SK-MEL-5 (cell line): ENCODE measurements at places on chromosomes 2 and 18.

GRCh38 chr2:208413931-208414330 is 7.3 kb downstream of the PTH2R start:
- no peak for DNase-seq

DNA sequence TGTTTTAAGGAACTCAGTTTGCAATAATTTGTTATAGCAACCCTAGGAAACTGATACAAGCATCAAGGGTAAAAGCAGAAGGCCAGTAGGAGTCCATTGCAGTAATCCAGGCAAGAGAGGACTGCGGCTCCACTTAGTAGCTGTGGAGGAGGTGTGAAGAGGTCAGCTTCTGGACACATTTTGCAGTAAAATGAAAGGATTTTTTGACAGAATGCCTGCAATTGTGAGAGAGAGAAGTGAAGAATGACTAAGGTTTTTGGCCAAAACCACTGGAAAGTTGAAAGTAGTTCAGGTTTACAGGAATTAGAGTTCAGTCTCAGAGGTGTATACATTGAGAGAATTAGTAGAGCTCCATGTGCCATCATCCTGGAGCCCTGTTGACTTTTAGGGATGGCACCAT is 129.5 kb downstream of the RHBDD1 start:
- no peak for DNase-seq

GRCh38 chr2:20604951-20605381 is 45.9 kb downstream of the HS1BP3 start:
- no peak for DNase-seq

DNA sequence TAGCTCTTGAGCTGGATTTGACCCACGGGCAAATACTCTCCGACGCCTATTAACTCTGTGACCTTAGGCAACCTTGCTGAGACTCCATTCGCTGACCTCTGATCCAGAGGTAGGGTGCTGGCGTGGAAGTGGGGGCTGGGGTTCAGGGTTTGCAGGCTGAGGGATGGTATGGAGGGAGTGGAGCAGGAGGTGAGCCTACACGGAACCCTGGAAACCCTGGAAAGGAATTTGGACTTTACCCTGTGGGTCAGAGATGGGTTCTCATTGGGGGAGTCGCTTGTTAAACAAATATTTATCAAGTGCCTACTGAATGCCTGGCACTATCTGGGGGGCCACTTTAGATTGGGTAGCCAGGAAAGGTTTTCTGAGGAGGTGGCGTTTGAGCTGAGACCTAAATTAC is 58.2 kb upstream of the FZD7 start:
- DNase-seq = no peak

GRCh38 chr18:79552140-79552631 is 127.4 kb upstream of the CTDP1 start:
- DNase-seq = no peak

DNA sequence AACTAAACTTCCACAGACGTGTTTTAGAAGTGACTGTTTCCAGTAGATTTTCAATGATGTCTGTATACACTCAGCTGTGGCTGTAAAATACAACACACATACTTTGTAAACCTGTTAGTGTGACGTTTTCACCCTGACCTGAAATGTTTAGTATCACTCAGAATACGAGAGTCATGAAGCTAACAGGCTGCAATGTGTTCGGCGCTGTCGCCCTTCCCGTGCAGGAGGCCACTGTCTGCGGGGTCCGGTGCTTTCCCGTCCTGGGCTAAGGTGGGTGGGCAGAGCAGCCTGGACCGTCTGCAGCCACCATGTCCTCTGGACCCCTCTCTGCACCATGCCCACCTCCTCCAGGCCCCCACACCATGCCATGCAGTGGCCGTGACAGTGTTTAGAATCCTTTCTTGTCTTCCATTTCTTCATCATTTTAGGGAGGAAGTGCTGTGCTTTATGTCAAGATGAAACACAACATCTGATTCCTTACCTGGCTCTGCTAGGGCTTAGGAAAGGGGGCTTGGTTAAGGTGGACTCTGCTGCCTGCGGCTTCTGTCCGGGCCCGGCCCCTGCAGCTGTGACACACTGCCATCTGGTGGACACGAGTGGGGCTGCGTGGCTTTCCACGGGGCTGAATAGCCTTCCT is 53.8 kb upstream of the RBM44 start:
- peak; percentile 70 for DNase-seq

DNA sequence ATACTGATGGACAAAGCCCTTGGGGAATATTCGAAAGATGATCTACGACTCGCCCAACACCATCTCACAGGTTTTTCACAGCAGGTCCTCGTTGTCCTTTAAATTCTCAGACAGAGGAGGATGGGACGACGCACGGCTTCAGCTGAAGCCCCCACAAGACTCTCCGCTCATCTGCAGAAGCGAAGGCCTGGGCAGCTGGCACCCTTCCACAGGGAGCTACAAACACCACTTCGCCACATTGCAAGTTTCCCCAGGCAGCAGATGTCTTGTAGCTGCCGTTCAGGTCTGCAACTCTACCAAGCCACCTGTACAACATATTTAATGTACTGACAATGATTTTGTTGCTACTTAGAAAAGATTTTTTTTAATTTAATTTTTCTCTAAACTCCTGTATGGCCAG is 642.9 kb downstream of the ZEB2 start:
- no peak for DNase-seq

GRCh38 chr2:82795446-82795845 is 1663.6 kb downstream of the SUCLG1 start:
- DNase-seq = peak; percentile 50

GRCh38 chr2:143355870-143356269 is 226.7 kb downstream of the ARHGAP15 start:
- no peak for DNase-seq

DNA sequence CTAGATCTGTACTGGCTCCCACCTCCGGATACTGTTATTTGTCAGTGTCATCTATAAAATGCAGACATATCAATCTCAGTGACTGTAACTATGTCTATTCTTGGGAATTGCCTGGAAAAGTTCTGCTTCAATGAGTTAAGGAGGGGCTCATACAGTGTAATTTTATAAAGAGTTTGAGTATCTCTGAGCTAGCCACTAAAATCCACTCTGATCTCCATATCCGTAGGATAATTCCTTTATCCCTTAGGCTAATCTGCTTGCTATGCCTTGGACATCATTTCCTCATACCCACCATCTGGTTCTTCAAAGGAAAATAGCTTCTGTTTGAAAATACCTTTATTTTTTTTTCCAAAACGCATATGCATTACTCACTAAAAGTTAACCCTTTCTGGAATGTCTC is 863.2 kb downstream of the SUCLG1 start:
- no peak for DNase-seq

GRCh38 chr2:241873803-241874110 is 4.2 kb downstream of the RTP5 start:
- DNase-seq = no peak

- no peak for DNase-seq
These were observed 186.2 kb upstream of the REG3G start for GRCh38 chr2:78839259-78839658.

GRCh38 chr2:191687867-191688266 is 9.9 kb downstream of the NABP1 start:
- no peak for DNase-seq

DNA sequence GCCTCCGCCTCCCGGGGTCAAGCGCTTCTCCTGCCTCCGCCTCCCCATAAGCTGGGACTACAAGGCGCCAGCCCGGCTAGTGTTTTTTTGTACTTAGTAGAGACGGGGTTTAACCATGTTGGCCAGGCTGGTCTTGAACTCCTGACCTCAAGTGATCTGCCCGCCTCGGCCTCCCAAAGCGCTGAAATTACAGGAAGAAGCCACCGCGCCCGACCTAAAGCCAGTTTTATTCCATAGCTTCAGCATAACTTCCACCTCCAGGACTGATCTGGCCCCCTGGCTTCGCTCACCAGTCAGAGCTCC is 783 bp upstream of the TXNL4A start:
- DNase-seq = no peak

DNA sequence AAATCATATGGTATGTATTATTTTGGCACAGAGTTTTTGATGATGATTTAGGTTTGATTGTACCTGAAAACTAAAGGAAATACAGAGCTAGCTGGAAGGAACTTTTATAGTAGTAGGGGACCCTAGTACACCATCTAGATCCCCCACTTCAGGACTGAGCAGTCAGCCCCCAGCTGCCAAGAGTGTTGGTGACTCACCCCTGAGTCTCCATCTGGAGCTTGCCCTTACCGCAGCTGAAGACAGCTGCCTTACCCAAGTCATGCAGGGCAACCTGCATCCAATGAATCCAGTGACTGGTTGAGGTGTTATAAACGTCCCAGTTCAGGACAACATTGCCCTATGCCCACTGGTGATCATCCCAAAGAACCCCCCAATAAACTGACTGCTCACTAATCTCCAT is 15.3 kb downstream of the PMS1 start:
- DNase-seq = no peak

DNA sequence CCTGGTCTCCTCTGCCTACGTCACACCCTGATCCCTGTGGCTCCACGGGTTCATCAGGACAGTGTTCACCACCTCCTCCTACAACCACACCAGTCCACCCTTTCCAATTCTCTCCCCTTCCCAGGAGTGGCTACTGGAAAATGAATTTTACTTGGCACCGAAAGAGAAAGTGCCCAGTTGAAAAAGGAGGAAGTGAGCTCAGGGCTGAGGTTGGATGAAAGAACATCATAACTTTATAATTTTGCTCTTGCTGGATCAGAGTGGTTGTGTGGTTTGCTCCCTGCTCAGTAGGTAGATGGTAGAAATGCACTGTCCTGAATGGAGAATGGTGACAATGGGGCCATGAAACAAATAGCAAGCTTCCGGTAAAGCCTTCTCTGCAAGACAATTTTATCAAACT is 140.3 kb upstream of the DDX18 start:
- no peak for DNase-seq

DNA sequence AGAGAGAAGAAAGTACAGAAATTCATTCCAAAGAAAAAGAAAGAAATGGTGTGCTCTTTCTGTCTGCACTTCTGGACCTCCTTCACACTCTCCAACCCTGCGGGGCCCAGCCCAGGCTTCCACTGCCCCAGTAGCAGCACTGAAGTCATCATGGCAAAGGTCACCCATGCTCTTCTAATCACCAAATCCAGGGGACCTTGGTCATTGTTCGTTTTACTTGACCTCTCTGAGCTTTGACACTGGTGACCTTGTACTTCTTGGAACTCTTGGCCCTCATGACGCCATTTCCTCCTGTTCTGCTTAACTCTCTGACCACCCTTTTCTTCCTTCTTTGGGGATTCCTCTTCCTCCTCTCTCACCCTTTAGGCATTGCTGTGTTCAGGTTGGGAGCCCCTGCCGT is 105.6 kb downstream of the SMAD7 start:
- DNase-seq = no peak

DNA sequence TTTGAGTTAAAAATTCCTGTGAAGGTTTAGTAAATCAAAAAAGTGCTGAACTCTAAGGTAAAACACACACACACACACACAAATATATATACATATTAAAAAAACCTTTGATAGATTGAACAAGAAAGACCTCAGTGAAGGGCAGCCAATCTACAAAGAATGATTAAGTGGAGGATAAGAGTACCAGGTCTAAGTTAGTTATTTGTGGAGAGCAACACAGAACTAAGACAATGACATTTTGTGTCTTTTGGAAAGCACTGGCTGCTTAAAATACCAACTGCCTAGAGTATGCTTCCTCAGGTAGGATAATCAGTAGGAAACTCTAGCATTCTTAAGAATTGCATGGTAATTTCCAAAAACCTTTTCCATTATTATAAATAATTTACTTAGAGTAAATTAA is 481.4 kb upstream of the SYT4 start:
- no peak for DNase-seq

- no peak for DNase-seq
These were observed 4.7 kb upstream of the ADNP2 start for GRCh38 chr18:80104364-80104779.

- no peak for DNase-seq
These were observed 15.0 kb upstream of the TTR start for GRCh38 chr18:31576670-31577069.

- DNase-seq = no peak
These were observed 36.8 kb downstream of the MYT1L start for GRCh38 chr2:2294183-2294690.

DNA sequence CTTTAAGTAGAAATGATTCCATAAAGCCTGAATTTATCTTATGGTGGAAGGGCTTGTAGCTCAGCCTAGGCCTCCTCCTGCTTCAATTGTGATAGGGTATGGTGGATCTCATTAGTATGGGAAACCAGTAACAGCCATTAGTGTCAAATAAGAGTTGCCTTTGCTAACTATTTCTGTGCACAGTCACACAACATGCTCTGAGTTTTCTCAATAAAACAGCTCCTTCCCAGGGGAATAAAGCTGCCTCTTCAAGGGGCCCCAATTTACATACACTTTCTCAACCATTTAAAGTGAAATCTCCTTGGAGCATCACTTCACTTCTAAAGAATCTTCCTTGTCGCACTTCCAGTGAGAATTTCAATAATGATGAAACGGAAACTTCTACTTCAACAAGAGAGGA is 53.4 kb downstream of the KLF7 start:
- no peak for DNase-seq
